ENCODE measurements at places on chromosomes 2 and 18. TPM values are rescaled to one million over a fixed set of nuclear protein-coding genes. Genes with fewer than 3 reads are reported as not detected.

The ANTXR1 gene
- 51.9 TPM for total RNA-seq

The FAM228A gene
- total RNA-seq = 3.2 TPM

The MAPK4 gene
- not detected for total RNA-seq

The POU3F3 gene
- not detected for total RNA-seq

The NMUR1 gene
- 1.4 TPM for total RNA-seq

All from mesenteric fat pad (tissue), 1 donor.